ENCODE measurements at places on chromosomes 2 and 18. TPM values are rescaled to one million over a fixed set of nuclear protein-coding genes. Genes with fewer than 3 reads are reported as not detected.

Gene GPR39
- total RNA-seq = not detected

GRCh38 chr2:176554101-176555048 is 285.1 kb downstream of the MTX2 start:
- DNase-seq = no peak

Gene GKN1
- not detected for total RNA-seq

Gene CDH20
- not detected for total RNA-seq

Gene DSG1
- 0.14 TPM for total RNA-seq

GRCh38 chr2:43225093-43225787 is 1.2 kb downstream of the ZFP36L2 start:
- peak; percentile 67 for DNase-seq

Gene AQP12A
- not detected for total RNA-seq

DNA sequence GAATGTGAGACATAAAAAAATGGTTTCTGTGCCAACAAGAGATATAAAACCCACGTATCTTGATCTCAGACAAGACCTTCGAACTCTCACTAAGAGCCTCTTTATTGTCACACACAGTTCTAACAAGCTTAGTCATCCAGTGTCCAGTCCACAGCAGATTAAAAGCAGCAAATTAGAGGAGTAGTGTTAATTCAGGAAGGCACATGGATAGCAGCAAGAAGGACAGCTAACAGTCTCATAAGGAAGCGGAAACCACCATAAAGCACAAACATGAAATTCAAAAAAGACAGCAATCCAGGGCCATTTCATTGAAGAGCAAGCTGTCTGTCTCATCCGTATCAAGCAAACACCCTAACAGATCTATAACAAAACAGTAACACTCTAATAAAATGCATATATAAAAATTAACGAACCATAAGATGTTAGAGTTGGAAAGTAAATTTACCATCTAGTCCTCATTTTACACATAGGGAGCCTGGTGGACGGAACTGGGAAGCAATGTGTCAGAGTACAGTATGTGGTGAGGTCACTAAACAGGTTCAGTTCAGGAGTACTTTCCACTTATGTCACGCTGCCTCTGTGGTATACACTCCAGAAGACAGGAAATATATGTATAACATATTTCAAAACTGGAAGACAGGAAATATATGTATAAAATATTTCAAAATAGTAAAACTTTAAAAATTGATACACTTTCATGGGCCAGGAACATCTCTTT is 18.3 kb downstream of the AAK1 start:
- no peak for DNase-seq

GRCh38 chr2:156396126-156396525 is 40.1 kb upstream of the GPD2 start:
- DNase-seq = no peak

- peak; percentile 47 for DNase-seq
Observed at GRCh38 chr2:183037553-183038340, 510 bp downstream of the NCKAP1 start.

GRCh38 chr18:49169037-49169521 is 218.3 kb upstream of the SMAD7 start:
- DNase-seq = no peak

DNA sequence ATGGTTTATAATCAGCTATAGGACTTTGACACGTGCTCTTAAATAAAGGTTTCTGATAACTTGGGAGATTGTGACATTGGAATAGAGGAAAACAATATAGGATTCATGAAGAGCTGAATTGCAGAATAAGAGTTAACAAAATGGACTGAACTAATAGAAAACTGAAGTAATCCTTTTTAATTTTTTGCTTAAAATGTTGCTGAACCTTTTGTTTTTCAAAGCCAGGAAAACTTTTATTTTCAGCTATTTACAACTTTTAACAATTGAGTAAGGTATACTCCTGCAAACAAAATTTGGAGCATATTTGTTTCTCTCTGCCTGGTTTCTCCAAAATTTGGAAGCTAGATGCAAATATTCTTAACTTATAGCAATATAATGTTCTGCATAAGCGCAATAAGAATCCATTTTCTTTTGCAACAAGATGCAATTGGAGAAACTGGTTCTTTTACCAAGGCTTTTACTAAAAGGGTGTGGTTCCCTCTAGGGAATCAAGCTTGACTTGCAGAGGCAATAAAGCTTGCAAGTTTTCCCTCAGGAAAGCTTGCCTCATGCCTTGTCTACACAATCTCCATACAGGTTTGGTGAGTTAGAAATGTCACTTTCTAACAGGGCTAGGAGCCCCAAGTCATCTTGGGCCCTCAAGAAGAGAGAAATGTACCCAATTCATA is 10.3 kb upstream of the PDK1 start:
- DNase-seq = no peak

DNA sequence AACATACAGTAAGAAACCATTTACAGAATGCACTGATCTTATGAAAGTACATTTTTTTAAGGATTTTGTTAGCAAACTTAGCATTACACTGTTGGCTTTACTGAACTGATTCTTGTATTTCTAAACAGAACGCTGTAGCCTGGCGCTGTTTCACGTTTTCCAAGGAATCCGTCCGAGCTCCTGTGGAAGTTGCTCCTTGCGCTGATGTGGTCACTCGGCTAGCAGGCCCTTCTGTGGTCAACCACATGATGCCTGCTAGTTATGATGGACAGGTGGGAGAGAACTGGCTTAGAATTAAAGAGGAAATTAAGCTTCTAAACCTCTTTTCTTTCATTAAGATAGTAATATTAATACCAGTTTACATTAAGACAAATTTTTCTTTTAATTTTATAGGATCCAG is 76.8 kb downstream of the CEP192 start:
- no peak for DNase-seq

DNA sequence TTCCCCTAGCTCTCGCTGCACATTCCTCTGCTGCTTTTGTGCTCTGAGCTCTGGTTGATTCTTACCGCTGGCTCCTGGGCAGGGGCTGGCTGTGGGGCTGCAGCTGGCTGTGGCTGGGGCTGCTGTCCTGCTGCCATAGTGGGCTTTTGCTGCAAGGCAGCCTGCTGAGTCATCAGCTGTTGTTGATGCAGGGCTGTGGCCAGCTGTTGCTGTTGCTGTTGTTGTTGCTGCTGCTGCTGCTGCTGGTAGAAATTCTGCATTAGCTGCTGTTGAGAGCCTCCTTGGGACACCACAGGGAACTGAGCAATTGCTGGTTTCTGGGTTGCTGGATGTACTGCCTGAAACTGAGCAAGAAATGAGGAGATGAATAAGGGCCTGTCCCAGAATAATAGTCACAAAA is 77.2 kb upstream of the NFU1 start:
- no peak for DNase-seq

DNA sequence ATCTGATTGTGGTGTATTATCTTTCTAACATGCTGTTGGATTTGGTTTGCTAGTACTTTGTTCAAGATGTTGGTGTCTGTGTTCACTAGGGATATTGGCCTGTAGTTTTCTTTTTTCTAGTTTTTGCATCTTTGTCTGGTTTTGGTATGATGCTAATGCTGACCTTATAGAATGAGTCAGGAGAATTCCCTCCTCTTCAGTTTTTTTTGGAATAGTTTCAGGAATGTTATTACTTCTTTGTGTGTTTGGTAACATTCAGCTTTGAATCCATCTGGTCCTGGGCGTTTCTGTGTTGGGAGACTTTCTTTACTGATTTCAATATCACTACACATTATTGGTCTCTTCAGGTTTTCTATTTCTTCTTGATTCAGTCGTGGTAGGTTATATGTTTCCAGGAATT is 124.2 kb upstream of the EPB41L5 start:
- no peak for DNase-seq

Gene TMSB10
- 1,313 TPM for total RNA-seq

Gene ATP6V1B1
- not detected for total RNA-seq

Gene MREG
- 0.18 TPM for total RNA-seq

Gene TACR1
- total RNA-seq = not detected

Gene IGFBP5
- total RNA-seq = 110 TPM

DNA sequence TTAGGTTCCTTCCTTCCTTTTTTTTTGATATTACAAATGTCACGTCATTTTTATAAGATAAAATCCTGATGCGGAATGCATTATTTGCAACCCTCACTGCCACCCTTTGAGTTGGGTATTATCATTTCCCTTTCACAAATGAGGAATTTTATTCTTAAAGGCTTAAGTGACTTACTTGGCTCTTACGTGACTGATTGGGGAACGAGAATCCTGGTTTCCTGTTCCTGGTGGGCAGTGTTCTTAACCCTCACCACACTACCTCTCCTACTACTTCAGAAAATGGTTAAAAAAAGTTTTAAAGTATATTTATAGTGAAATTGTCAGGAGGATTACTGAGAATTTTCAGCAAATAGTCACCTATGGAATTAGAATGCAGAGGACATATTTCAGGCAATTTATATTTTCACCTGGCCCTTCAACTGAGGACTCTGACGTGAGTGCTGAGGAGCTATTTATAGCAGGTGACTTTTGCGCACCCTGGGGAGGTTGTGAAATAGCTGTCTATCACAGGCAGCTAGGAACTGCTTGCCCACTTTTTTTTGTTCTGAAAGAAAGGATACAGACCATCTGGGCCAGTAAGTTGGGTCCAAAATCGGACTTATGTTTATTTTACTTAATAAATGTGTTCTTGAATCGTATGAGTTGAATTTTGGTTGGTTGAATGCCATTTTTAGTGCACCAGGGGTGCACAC is 18.7 kb upstream of the RASGRP3 start:
- DNase-seq = peak; percentile 64

DNA sequence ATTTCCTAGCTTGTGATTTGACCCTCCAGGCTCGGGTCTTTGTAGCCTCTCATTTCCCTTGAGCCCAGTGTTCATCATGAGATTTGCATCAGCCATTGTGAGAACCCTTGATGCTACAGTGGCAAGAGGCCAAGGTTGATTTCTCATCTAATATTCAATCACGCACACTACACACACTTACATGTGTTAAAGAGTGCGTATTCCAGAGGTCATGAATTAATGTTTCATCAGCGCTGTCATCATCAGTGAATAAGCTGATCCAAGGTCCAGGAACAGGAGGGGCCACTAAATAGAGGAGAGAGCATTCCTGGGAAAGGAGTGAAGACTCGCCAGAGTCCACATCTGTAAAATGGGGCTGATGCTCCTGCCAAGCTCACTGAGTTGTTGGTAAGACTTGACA is 276.1 kb upstream of the SIX2 start:
- no peak for DNase-seq

Gene VSNL1
- 25.1 TPM for total RNA-seq

- no peak for DNase-seq
Observed at GRCh38 chr18:45557287-45557686, 58.0 kb upstream of the SLC14A2 start.

- no peak for DNase-seq
Observed at GRCh38 chr2:67694445-67694844, 297.3 kb downstream of the ETAA1 start.

- no peak for DNase-seq
Observed at GRCh38 chr18:35507192-35507591, 9.4 kb upstream of the INO80C start.

DNA sequence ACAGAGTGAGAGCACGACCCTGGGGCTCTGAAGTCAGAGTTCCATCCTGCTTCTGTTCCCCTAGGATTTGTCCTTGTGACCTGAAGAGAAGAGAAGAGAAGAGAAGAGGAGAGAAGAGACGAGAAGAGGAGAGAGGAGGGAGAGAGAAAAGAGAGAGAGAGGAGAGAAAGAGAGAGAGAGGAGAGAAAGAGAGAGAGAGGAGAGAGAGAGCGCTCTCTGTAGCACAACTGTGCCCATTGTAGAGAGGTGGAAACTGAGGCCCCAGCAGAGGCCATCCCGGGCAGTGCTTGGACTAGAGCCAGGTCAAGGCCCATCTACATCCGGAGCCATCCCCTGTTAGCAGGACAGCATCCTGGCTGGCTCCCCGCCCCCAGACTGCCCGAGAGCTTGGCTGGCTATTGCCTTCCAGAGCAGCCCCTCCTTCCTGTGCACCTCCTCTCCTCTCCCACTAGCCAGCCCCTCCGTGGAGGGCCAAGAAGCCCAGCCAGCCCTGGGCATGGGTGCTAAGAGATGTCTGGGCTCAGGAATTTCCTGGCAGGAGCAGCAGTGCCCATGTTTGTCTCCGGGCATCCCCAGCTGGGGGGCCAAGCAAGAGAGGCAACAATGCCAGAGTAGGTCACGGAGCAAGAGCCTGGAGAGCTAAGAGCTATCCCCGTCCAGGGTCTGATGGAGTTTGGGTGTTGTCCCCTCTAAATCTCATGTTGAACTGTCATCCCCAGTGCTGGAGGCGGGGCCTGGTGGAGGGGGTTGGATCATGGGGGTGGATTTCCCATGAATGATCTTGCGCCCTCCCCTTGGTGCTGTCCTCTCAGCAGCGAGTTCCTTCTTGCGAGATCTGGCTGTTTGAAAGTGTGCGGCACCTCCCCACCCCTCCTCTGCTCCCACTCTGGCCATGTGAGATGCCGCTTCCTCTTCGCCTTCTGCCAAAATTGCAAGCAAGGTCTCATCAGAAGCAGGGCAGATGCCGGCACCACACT is 18.2 kb upstream of the GPR55 start:
- DNase-seq = no peak

GRCh38 chr2:144796936-144797335 is 277.0 kb upstream of the ZEB2 start:
- no peak for DNase-seq

- DNase-seq = no peak
Observed at GRCh38 chr2:180707884-180708205, 272.6 kb upstream of the UBE2E3 start.

Gene ACTG2
- total RNA-seq = 2.9 TPM

GRCh38 chr18:59951591-59951990 is 51.8 kb downstream of the PMAIP1 start:
- no peak for DNase-seq

DNA sequence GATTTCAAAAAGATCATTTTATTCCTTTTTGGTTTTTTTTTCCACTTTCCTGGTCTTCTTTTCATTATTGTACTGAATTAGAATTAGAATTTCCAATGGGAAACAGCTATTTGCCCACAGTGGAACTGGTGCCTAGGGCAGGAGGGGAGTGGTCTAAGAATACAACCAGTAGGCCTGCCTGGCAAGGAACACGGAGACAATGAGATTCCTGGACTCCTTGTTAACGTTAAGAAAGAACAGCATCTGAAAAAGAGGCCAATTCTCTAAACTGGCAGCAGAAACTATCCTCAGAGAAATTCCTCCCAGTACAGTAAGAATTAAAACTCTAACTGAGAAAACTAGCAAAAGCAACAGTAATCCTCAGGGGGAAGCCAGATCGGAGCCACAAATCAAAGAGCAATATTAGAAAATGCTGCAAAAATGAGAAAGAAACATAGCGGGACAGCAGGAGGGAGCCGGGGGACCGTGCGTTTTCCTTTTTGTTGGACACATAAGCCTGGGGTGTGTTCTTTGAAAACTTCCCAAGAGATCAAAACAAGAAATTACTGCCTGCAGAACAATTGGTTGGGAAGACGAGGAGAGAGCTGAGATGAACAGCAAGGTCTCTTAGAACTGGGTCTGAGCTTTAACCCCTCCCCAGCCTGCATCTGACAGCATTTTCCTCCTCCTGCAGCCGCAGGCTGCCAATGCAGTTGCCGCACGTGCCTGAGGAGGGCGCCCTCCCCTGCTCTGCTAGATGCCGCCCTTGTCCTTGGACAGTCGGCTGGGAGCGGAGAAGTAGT is 776.0 kb downstream of the TSN start:
- no peak for DNase-seq

DNA sequence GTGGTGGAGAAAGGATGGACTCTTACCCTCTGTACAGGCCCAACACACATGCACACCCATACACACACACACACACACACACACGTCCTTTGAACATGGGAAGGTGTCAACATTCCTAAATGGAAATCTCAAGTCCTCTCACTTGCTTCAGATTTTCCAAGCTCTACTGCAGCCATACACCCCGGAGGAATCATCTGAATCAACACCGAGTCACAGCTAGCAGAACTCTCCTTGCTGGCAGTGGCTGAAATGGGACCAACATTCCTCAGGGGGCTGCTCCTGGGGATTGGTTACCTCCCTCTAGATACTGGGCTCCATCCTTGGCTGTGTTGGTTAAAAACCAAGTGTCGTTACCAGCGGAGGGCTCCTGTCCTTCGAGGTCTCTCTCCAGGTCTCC is 112.7 kb downstream of the BCL11A start:
- no peak for DNase-seq

Gene HRH4
- not detected for total RNA-seq

Data from heart left ventricle (tissue), 16 donors.